ENCODE measurements at places on chromosomes 4 and X.

DNA sequence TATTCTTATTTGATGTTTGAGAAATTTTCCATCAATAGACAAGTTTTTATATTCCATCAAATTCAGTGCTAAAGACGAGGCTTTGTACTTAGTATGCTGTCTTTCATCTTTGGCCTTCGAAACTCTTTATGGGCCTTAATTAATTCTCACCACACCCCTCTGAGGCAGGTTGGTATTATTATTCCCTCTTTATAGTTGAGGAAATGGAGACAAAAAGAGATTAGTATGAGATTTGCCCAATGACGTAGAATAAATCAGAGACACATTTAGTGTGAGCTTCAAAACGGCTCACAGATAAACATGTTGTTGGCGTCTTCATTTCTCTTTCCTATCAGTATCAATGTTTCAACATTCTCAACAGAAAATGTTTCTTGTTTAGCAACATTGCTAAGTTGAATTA is 35.9 kb upstream of the PTPN13 start:
- no peak for DNase-seq

- no peak for DNase-seq
Measured at GRCh38 chr4:6999172-7000086, 43.7 kb upstream of the TADA2B start.

DNA sequence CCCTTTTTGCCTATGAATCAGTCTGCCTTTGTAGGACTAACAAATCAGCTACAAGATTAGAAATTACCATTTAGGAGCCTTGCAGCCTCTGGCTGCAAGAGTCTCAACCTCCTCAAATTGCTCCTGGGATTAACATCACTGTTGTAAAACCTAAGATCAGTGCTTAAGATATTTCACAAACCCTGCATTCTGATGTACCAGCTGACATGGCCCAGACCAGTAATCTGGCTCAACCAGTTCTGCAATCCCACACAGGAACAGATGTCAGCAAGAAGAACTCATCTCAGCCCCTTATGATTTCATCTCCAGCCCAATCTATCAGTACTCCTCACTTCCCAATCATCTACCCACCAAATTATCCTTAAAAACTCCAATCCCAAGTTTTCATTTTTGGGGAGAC is 32.5 kb upstream of the AADAT start:
- DNase-seq = no peak

GRCh38 chr4:173405840-173406606 is 7.1 kb upstream of the SCRG1 start:
- no peak for DNase-seq

DNA sequence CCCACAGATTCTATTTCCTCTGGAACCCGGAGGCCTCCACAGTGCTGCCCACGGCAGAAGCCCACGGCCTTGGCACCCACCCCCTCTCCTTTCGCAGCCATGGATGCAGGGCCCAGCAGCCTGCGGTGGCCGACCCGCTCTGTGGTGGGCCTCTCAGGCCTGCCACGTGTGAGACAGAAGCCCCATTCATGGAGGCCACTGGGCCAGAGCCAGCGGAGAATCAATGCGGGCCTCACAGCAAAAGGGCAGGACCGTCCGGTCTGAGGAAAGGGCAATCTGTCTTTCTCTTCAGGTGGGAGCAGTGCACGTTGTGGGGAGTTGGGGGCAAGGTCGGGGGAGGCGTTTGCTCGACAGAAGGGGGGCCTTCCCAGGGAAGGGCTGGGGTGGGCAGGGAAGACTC is 8.4 kb upstream of the HAUS7 start:
- no peak for DNase-seq

DNA sequence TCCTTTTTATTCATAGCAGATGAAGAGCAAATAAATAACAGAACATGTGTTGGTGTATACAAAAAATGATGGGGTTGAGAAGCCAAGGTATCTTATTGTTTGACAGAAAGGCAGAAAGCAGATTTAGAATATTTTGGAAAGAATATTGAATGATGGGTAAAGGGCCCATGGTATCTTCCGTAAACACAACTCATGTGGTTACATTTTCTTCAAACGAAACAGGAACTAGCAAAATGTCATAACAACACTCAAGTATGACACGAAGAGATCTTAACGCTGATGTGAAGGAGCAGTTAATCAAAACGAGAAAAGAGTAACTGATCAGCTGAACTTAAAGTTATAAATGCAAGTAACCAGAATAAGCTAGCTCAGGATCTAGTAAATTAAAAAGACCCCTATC is 195.7 kb upstream of the GK2 start:
- no peak for DNase-seq

DNA sequence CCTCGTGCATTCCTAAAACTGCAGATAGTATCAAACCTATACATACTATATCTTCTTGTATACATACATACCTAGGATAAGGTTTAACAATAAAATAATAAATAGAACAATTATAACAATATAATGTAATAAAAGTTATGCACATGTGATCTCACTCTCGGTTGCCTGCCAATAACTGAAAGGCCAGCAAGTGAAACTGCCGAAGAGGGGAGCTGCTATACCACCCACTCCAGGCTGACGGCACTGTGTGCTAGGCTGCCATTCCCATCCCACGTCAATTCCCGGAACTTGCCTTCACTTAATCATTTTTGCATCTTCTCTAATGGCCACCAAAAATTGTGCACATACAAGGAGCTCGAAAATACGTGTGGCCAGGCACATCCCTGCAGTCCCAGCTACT is 451.1 kb upstream of the FAT1 start:
- no peak for DNase-seq

DNA sequence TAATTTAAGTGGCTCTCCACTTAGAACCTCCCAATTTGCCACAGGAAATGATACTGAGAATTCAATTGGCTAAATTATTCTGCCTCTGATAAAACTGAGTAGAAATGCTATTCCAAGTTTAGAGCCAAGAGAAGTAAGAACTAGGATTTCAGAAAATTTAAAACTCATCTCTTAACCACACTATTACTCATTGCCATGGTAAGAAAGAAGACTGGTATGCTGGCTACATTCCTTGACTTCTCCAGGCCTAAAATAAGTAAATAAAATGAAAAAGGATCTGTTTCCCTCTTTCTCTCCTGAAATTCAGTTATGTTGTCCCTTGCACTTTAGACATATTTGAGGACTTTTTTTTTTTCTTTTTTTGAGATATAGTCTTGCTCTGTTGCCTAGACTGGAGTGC is 23.3 kb downstream of the ZNF280C start:
- no peak for DNase-seq

DNA sequence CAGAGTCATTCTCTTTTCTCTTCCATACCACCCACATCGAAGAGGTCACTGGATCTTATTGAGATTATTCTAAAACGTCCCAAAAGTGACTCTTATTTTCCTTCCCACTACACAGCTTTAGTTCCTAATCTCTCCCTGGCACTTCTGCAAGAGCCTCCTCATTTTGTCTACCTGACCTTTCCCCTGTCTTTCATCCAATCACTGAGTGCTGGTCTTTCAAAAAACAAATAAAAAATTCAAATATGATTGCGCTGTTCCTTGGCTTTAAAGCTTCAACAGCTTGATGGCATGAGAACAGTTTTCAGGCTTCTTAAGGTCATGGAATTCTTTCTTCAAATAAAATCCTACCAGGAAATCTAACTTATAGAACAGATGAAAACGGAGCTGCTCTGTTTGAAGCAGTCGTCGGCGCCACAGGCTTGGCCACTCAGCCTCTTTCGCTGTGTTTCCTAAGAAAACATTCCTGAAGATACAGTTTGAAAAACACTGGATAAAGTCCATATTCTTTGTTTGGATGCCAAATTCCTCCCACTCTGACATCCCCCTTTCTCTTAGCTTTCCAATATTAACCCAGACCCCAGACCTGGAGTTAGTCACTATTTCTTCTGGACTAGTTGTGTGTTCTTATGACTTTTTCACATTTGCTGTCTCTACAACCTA is 12.5 kb downstream of the SYTL5 start:
- no peak for DNase-seq

DNA sequence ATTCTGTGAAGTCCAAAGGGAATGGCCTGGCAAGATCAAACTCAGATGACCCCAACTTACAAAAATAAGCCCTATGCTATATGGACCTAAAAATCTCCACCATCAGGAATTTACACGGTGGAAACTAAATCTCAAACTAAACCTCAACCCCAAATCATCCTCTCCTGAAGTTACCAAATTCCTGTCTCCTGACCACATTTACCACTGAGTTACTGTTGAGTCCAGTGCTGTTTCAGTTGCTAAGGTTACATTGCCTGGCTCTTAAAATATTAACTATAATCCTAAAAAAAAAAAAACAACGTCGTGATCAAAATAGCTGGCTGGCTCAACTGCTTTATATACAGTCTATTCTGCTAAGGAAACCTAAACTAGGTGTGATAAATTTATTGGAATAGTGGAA is 315.2 kb upstream of the SLIT2 start:
- DNase-seq = no peak

- peak; percentile 13 for DNase-seq
Measured at GRCh38 chr4:16001484-16001858, 38.5 kb upstream of the FGFBP2 start.

GRCh38 chr4:79255793-79256192 is 70.1 kb downstream of the NAA11 start:
- DNase-seq = no peak

GRCh38 chr4:154164931-154165839 is 326.4 kb downstream of the DCHS2 start:
- no peak for DNase-seq

DNA sequence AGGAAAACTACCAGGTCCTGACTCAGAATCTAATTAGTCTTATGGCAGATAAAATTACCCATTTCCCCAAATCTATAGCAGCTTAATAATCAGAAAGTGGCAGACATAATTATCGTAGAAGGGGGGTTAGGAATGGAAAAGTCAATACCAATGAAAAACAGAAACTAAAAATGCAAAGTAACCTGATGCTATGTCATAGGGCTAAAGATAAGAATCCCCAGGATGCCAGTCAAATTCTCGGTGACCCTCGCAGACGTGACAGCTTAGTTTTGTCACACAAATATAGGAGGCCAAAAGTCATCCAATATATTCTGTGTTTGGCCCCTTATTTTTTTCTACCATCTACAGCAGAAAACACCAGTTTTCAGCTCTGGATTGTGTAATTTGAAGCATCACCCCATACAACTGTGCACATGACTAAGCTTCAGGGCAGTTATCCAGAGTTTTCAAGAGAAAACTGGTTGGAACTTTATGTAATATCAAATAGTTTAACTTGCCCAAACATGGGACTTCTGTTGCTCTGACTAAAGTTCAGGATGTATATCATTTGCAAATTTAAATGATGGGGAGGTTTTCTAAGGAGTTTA is 30.9 kb downstream of the RASSF6 start:
- DNase-seq = no peak
